ENCODE measurements at places on chromosomes 7 and 10. TPM values are rescaled to one million over a fixed set of nuclear protein-coding genes. Genes with fewer than 3 reads are reported as not detected.

Gene LEP
- 0.11 TPM for total RNA-seq

Gene CLDN3
- total RNA-seq = not detected

Gene SSC4D
- 0.97 TPM for total RNA-seq

Gene GIMAP5
- not detected for total RNA-seq

Gene C10orf95
- not detected for total RNA-seq

Gene TBATA
- not detected for total RNA-seq

Gene LRIT2
- total RNA-seq = not detected

Gene PMS2
- total RNA-seq = 25.5 TPM

Gene CPEB3
- 2.9 TPM for total RNA-seq

Gene PHYHIPL
- not detected for total RNA-seq

Gene WDR86
- 9.0 TPM for total RNA-seq

Gene OPN4
- total RNA-seq = not detected

Gene CPXM2
- 52.1 TPM for total RNA-seq

Gene SEPTIN7
- total RNA-seq = 352 TPM

Gene UPK3B
- total RNA-seq = 0.54 TPM

Gene OPALIN
- total RNA-seq = not detected

Gene GPR15LG
- not detected for total RNA-seq

Gene SPDYE5
- total RNA-seq = 0.13 TPM

Gene FANK1
- total RNA-seq = 4.8 TPM

Gene HYAL4
- total RNA-seq = not detected

Gene BTBD16
- total RNA-seq = not detected

Gene LBX1
- total RNA-seq = not detected

Gene FAM25G
- total RNA-seq = not detected

Gene CYP2C19
- total RNA-seq = not detected

Gene FMC1
- total RNA-seq = 6.4 TPM

Gene ANKRD61
- total RNA-seq = not detected

Gene ELMO1
- total RNA-seq = 15.3 TPM

Gene EVX1
- total RNA-seq = not detected

Gene ZNF467
- under 0.01 TPM for total RNA-seq

Gene NUTM2B
- under 0.01 TPM for total RNA-seq

Gene LRMDA
- total RNA-seq = 9.5 TPM

Gene PNLIPRP3
- total RNA-seq = not detected

Gene MUC3A
- not detected for total RNA-seq

Gene GPR37
- total RNA-seq = 0.11 TPM

Gene LIPN
- not detected for total RNA-seq

Gene NPSR1
- total RNA-seq = not detected

Gene GPR158
- total RNA-seq = 0.13 TPM

Gene NUTM2E
- total RNA-seq = not detected

Gene LIPF
- total RNA-seq = not detected

Gene PLAC9
- total RNA-seq = 25.4 TPM

Gene PKD2L1
- not detected for total RNA-seq

Gene WIPF3
- not detected for total RNA-seq

All from articular chondrocyte of knee joint (primary cell).